Cardiac fibroblast (primary cell): ENCODE measurements at places on chromosomes 6 and 20.

GRCh38 chr6:101595276-101595675 is 201.8 kb downstream of the GRIK2 start:
- DNase-seq = no peak

- no peak for DNase-seq
These were observed 55.4 kb downstream of the IPCEF1 start for GRCh38 chr6:154301086-154301625.

- DNase-seq = no peak
These were observed 63.2 kb upstream of the DUSP22 start for GRCh38 chr6:228881-229651.

- no peak for DNase-seq
These were observed 47.3 kb upstream of the CDYL start for GRCh38 chr6:4728926-4729325.

- peak; percentile 44 for DNase-seq
These were observed 68.1 kb upstream of the RNF146 start for GRCh38 chr6:127198549-127198948.

- DNase-seq = no peak
These were observed 35.1 kb downstream of the MGME1 start for GRCh38 chr20:18003897-18004296.

DNA sequence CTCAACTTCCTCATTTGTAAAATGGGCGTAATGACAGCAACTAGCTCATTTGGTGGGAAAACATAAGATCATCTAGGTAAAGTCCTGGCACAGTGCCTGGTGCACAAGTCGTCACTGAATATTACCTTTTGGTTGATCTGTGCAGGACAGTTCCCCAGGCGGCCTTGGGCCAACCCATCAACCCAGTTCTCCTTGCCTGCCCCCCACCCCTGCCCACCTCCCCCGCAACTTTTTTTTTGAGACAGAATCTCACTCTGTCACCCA is 99.2 kb downstream of the JPH2 start:
- no peak for DNase-seq

GRCh38 chr6:29723666-29724588 is 693 bp downstream of the HLA-F start:
- DNase-seq = no peak

DNA sequence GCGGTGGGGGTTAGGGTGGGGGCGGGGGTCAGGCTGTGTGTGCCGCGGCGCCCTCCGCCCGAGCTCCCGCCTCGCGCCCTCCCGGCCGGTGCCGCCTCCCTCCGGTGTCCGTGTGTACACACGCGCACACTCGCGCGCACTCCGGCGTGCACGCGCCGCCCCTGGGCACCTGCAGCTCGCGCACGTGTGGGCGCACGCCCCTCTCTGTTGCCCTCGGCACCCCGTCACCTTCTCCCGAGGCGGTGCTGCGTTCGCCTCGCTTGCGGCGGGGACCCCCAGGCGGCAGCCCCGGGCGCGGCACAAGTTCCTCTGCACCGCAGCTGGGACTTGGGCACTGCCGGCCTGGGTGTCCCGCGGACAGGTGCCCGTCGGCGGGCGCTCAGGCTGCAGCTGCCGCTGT is 525 bp downstream of the MACROD2 start:
- no peak for DNase-seq

DNA sequence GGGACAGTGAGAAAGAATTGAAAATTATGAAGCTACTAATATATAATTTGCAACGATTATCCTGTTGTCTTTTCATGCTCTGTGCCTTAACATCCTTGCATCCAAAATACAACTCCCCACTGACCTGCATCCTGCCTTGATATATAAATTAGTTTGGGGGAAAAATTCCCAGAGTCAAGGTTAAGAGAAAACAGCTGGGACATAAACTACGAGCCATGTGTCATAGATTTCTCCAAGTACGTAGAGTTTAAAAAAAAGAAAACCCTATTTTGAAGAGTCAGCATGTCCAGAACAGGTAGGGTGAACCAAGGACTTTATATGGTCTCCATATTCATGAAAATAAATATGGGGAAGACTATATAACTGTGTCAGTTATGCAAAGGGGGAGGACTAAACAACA is 123.8 kb upstream of the MARCKS start:
- DNase-seq = no peak

DNA sequence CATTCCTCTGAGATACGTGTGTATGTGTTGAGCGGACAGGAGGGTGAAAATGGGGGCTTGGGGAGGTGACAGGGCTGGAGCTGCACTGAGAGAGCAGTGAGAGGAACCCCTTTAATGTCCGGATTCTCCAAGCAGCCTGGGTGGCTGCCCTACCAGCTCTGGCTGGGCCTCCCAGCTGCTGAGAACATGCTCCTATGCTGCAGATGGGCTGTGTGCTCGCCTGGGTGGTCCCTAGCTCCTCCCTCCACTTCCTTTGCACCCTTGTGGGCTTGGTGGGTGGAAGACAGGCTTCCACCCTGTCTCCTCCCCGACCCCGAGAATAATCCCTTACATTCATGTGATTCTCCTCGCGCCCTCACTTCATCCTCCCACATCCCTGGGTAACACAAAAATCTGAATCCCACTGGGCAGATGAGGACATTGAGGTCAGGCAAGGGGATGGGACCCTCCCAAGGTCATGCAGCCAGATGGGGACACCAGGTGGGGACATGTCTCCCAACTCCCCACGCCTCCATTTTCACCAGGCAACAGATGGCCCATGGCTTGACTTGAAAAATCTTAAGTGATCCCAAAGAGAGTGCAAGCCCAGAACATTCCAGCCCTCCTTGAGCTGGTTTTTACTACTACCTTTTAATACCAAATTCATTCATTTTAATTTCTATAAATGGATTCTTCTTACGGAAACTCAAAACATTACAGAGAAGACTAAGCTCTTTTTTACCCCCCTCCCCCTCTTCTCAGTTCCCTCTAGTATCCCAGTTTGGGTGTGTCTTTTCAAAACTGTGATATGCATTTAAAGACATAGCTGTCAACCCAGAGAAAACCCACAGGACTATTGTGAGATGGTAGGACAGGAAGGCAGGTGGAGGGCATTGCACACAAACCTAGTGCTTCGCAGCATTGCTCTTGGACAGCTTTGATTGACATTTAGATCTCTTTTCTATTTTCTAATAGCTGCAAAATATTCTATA is 5.0 kb upstream of the PDRG1 start:
- no peak for DNase-seq
